Stimulated activated CD8-positive, alpha-beta memory T cell treated with anti-CD3 and anti-CD28 coated beads, Interleukin-15, amount 100 ng/mL, for 24 hours (primary cell): ENCODE measurements at places on chromosomes 1 and 21.

DNA sequence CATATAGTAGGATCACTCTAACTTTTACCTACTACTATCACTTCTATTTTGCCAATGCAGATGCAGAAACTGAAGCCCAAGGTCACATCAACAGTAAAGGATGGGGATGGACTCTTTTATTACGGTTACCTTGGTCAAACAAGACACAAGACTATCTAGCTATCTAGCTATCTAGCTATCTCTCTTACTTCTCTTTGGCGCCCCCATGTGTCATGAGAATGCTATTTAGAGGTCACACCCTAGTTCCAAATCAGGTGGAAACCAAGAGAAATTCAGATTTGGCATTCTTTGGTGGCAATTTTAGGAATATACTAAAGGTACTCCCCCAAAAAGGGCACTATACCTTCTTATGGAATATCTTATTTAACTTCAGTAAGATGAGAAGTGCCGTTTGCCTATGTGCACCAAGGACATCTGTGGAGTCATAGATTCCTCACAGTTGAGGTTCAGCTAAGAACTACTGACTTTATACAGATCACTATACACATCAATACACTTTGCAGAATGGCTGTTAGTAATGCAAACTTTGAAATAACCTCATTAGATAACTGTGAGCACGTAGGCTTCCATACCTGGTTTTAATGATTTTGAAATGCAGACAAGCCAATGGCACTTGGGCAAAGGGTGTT is 6.7 kb downstream of the ZNF648 start:
- no peak for DNase-seq

- no peak for DNase-seq
Measured at GRCh38 chr1:7294636-7295035, 476.5 kb upstream of the VAMP3 start.

DNA sequence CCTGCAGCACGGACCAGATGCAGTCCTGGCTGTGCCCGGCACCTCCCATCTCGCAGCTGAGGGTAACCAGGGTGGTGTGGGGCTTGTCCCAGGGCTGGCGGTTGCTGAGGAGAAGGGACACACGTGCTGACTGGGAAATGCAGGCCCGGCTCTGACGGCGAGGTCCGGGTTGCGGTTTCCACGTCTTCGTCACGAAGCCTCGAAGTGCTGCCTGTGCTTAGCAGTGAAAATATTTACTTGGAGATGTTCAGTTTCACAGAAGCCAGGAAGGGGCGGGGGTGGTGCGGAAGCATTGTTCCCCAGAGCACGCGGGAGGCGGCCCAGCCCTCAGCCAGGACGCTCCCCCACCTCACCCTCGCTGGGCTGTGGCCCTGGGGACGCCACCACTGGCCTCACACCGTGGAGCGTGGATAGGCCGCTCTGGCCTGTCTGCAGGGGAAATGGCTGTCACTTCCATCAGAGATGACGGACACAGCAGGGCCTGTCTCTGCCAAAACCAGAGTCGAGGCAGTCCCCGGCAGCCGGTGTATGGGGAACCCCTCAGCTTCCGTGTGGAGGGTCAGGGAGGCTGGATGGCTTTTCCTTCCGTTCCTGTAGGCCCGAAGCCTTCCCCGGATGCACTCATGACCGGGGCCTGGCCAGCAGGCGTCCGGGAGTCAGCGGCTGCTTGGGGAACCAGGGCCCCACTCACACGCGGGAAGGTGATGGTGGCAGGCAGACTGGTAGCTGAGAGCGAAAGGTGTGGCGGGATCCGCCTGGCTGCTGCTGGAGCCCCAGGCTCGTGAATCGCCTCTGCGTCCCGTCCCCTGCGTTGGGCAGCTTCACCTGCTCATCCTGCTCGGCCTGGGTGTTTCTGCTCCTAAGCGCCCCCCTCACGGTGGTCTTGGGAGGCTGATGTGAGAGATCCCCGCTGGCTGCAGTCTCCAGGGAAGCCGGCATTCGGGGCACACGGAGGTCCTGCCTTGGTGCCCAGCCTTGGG is 14.7 kb upstream of the POFUT2 start:
- no peak for DNase-seq

- DNase-seq: no peak
Measured at GRCh38 chr1:198660341-198661261, 21.8 kb downstream of the PTPRC start.

DNA sequence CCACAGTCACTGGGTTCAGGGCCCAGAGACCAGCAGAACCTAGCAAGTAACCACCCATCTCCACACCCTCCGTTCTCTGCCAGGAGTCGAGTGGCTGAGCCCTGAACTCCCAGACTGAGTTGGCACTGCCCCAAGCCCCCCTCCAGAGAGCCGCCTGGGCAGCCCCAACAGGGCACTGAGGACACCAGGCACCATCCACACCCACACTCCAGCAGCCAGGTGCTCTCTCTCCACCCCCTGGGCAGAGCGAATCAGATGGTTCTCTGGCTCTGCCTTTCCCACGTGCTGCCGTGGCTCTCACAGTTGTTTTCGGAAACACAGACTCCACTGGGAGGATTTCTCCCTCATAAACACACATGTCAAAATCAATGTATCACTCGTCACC is 13.6 kb downstream of the WDR4 start:
- DNase-seq: no peak

GRCh38 chr1:193234530-193234929 is 48.1 kb upstream of the B3GALT2 start:
- DNase-seq: no peak

DNA sequence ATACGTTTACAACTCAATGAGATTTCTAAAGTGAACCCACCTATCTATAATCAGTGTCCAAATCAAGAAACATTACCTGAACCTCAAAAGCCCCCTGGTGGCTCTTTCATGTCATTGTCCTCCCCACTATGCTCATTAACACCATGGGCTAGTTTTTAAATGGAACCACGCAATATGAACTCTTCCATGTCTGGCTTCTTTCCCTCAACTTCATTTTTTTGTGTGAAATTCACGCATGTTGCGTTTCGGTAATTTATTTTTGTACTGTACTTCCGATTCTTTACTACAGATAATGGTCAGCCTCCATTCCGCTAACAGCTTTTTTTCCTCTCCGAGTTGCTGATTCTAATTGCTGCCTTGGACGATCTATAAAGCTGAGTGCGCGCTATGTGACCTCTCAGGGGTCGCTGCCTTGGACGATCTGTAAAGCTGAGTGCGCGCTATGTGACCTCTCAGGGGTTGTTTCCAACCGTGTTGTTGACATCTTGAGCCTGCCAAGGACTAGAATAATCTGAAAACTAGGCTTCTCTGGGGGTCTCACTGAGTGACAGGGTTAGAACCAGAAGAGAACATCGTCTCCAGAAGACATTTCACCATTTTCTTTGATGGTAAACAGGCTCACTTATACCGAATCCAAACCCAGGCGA is 1.1 kb upstream of the CACYBP start:
- DNase-seq: peak; percentile 10

DNA sequence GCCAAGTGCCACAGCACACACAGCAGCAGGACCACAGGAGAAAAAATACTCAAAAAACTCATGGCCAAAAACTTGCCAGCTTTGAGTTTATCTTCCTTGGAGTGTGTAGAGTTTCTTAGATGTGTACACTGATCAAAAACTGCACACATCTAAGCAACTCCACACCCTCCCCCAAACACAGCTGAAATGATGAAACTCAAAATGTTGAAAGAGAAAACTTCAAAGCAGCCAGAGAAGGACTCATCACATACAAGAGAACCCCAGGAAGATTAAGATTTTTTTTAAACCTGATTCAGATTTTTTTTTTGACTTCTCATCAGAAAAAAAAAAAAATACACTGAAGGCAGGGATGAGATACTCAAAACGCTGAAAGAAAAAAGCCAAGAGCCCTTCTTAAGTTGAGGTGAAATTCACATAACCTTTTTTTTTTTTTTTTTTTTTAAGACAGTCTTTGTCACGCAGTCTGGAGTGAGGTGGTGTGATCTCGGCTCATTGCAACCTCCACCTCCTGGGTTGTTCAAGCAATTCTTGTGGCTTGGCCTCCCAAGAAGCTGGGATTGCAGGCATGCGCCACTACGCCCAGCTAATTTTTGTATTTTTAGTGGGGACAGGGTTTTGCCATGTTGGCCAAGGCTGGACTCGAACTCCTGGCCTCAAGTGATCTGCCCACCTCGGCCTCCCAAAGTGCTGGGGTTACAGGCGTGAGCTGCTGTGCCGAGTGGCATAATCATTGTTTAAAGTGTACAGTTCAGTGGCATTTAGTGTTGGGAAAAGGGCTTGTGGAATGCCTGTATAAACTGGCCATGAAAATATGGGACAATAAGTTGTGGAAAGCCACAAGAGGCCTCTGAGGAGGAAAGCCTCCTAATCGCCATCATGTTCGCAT is 20.9 kb upstream of the PDXK start:
- DNase-seq: no peak

- DNase-seq: no peak
Measured at GRCh38 chr1:29148656-29149491, 25.2 kb upstream of the TMEM200B start.

GRCh38 chr1:214791961-214792360 is 189.0 kb downstream of the CENPF start:
- DNase-seq: no peak

DNA sequence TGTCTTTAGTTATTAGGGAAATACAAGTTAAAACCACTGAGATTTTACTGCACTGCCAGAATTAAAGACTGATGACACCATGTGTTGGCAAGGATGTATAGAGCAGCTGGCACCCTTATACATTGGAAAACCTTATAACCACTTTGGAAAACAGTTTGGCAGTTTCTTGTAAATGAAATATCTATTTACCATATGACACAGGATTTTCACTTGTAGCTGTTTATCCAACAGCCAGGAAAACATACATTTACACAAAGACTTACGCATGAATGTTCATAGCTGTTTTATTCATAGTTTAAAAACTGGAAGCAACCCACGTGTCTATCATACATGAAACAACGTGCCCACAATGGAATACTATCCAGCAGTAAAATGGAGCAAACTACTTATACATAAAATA is 45.3 kb downstream of the PRRC2C start:
- no peak for DNase-seq

DNA sequence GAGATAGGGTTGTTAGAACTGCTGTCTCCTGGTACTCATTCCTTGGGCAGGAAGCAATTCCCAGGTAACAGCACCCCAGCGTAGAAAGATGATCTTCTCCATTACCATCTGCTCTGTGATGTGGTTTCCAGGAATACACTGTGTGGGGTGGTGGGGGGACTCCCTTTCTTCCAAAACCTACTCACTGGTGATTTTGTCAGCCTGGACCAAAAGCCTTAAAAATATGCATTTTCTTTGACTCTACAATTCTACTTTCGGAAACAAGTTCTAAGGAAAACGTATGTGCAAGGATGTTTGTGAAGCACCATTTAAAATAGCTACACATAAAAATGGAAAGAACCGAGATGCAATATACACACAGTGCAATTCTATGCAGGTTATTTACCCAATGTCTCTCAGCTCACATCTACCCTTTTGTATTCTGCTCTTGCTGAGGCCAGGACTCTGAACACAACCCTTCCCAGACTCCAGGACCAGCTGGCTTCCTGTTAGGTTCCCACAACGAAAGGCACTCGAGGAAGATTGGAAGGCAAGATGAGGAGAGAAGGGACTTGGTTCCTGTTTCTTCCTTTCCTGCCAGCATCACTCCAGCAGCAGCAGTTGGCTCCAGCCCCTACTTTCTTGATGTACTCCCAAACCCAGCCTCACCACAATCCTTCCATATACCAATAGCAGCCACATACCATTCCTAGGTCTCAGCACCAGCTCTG is 33.0 kb upstream of the GJB5 start:
- DNase-seq: no peak

GRCh38 chr1:198913667-198914066 is 274.8 kb downstream of the PTPRC start:
- DNase-seq: no peak

DNA sequence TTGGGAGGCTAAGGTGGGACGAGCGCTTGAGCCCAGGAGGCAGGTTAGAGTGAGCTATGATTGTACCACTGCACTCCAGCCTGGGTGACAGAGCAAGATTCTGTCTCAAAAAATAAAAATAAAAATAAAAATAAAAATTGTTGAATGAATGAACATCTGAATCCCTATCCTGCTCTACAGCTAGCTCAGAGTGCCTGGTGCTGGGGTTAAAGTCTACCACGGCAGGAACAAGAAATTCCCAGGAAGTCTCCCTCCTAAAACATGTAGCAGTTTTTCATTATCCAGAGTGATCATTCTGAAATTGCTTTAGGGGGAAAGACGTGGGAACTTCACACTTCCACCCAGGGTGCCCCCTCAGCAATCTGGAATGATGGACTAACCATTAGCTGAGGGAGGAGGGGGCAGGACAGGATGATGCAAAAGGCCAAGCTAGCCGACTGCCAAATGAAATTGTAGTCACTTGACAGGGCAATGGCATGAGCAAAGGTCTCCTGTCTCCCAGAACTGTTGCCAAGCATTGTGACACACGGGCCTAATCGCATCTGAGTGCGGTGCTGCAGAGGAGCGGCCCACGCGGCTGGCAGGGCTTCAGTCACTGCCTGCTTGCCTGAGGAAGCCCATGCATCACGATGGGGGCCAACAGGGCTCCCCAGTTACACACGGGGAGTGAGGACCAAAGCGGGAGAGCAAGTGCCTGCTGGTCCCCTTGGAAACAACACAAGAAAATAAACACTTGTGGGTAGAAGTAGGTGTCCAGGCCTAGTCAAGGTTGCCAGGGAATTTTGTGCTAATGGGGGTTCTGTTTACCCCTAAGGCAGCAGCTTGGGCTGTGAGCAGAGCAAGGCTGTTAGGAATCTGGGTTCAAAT is 85.7 kb downstream of the NENF start:
- DNase-seq: no peak

DNA sequence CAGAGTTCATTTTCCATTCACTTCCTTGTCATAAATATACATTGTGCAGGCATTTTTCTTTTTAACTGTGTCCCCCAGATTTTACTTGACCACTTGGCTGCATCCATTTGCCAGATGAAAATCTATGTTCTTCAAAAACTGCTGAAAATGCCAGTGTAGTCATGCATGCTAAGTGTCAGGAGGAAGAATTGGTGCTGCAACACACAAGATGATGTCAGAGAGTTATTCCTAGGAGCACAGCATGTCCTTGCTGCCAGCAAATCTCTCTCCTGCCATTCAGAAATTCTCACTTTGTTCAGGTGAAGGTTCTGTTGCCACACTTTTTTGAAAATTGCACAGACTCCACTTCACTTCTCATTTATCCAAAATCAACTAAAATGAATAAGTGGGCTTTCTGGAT is 106.4 kb upstream of the MAGI3 start:
- DNase-seq: no peak

- DNase-seq: no peak
Measured at GRCh38 chr1:202242080-202242419, 48.5 kb downstream of the LGR6 start.

DNA sequence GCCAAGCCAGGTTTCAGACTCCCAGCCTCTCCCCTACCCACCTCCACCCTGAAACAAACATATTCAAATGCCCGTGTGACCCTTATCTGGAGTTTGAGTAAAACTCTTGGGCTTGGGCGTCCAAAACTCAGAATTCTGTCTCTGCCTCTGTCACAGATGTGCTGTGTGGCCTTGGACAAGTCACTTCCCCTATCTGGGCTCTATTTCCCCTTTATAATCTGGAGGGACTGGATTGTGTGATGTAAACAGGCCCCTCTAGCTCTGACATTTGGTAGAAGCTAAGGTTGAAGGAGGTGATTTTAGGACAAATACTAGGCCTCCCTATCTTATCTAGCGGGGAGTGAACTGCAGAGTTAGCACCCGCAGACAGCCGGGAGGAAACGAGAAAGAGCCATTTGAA is 67.5 kb downstream of the IGSF21 start:
- no peak for DNase-seq

- DNase-seq: no peak
Measured at GRCh38 chr1:56493826-56494225, 85.5 kb downstream of the PLPP3 start.
